ENCODE measurements at places on chromosomes 6 and 20.

DNA sequence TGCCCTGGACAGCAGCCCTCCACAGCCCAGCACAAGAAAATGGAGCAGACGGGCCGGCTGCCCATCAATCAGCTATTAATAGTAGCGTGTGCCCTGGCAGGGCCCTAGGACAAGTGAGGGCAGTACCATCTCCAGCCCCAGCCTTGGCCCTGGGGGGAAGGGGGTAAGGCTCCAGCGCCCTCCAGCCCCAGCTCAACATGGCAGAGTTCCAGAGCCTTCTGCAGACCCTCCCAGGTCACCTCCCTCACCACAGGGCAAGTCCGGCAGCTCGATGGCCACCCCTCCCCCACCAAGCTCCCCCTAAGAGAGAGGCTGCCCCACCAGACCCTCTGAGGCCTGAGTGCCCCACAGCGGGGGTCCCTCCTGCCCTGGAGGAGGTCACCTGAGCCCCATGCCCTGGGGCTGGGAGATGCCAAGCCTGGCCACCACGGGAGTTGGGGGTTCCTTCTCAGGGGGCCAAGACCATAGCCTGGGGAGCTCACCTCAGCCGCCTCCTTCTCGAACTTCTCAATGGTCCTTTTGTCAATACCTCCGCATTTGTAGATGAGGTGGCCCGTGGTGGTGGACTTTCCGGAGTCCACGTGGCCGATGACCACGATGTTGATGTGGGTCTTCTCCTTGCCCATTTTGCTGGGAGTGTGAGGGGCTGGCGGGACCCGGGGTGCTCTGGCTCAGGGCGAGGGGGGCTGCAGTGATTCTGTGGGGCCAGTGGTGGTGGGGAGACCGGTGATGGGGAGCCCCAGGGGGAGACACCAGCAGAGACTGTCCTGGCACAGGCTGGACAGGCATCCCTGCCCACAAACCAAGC is 1.5 kb downstream of the EEF1A2 start:
- no peak for DNase-seq

- no peak for DNase-seq
These were observed 1.3 kb upstream of the GTSF1L start for GRCh38 chr20:43727980-43728590.

- DNase-seq = no peak
These were observed 2.5 kb downstream of the CLVS2 start for GRCh38 chr6:122998403-122998975.

GRCh38 chr6:37323580-37323979 is 30.2 kb upstream of the RNF8 start:
- DNase-seq = peak; percentile 47

- DNase-seq = no peak
These were observed 41.9 kb upstream of the TMEM170B start for GRCh38 chr6:11495565-11496145.

GRCh38 chr6:98516206-98516605 is 318.2 kb upstream of the POU3F2 start:
- DNase-seq = no peak

DNA sequence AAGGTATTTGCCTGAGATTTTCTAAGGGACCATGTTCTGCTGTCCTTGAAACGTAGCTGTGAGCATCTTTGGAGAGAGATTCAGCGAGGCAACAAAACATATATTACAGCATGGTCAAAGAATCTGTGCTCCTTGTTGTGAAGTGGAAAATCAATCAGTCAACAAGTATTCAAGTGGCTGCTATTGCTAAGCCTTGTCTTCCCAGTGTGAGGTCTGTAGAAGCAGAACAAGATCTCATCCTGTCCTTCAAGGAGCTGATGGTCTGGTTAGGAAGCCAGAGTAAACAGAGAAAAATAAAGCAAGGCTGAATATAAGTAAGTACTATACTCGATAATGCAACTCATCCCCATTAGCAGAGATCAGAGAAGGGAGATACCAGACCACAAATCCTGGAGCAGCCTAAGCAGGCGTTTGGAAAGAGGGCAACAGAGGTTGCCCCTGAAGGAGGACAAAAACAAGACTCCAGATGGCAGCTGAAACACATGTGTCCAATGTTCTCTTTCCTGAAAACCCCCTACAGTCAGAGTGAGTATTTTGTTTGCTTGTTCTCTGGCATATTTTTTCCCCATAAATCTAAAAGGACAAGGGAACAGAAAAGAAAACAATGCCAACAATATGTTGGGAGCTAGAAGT is 392.0 kb downstream of the SYNE1 start:
- DNase-seq = no peak

DNA sequence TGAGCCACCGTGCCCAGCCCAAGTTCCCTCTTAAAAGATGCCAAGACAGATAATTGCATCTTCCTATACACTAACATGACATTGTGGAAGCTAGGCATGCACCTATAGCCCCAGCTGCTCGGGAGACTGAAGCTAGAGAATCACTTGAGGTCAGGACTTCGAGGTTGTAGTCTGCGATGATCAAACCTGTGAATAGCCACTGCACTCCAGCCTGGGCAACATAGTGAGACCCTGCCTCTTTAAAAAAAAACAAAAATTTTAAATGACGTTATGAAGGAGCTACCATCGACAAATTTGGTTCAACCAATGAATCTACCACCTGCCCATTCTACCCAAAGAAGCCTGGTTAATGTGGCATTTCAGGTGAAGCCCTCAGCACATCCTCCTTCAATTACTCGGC is 80.7 kb downstream of the TBC1D7 start:
- DNase-seq = no peak

DNA sequence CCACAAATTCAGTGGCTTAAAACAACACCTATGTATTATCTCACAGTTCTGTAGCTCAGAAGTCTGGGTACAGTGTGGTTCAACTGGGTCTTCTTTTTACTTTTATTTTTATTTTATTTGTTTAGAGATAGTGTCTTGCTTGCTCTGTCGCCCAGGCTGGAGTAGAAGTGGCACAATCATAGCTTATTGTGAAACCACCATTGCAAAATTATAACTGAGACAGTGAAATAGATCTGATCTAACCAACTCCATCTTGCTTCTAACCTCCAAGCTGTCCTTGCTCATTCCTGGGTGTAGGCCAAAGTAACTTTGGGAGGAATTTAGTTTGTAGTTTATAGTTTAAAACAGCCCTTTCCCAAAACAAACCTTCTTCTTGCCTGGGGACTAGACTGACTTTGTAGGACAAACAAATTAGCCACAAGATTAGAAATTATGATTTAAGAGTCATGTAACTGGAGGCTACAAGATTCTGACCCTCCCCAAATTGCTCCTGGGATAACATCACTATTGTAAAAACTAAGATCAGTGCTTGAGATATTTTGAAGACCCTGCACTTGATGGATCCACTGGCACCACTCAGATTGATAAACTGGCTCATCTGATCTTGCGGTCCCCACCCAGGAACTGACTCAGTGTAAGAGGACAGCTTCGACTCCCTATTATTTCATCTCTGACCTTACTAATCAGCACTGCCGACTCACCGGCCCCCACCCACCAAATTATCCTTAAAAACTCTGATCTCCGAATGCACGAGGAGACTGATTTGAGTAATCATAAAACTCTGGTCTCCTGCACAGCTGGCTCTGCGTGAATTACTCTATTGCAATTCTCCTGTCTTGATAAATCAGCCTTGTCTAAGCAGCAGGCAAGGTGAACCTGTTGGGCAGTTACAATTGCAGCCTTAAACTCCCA is 193.4 kb upstream of the CDYL start:
- no peak for DNase-seq

GRCh38 chr6:157302736-157303135 is 20.6 kb downstream of the TMEM242 start:
- no peak for DNase-seq

- DNase-seq = no peak
These were observed 52.9 kb downstream of the TRMT11 start for GRCh38 chr6:126039284-126039683.

DNA sequence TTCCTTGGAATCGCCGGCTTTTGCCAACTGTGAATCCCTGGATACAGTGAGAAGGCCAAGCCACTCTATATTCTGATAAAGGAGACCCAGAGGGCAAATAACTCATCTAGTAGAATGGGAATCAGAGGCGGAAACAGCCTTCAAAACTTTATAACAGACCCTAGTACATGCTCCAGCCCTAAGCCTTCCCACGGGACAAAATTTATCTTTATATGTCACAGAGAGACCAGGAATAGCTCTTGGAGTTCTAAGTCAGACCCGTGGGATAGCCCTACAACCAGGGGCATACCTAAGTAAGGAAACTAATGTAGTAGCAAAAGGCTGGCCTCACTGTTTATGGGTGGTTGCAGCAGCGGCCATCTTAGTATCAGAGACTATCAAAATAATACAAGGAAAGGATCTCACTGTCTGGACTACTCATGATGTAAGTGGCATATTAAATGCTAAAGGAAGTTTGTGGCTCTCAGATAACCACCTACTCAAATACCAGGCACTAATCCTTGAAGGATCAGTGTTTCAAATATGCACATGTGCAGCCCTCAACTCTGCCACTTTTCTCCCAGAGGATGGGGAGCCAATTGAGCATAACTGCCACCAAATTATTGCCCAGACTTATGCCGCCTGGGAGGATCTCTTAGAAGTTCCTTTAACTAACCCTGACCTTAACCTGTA is 29.5 kb downstream of the CEP85L start:
- no peak for DNase-seq

DNA sequence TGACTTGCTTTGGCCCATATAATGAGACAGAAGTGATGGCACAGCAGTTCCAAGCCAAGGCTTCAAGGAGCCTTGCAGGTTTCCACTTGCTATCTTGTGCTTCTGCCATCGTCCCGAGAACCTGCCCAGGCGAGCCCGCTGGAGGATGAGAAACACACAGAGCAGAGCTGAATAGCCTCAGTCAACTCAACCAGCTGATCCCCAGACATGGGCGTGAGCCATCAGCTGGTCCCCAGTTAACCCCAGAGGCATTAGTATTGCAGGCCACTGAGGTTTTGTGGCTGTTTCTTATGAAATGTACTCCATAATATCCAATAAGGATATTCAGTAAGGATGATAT is 81.7 kb upstream of the SHLD1 start:
- DNase-seq = no peak

- DNase-seq = no peak
These were observed 399.5 kb downstream of the PHF3 start for GRCh38 chr6:64034910-64035655.

GRCh38 chr6:1854296-1854695 is 244.6 kb downstream of the FOXC1 start:
- DNase-seq = no peak

GRCh38 chr6:137738931-137739504 is 128.0 kb upstream of the TNFAIP3 start:
- DNase-seq = no peak

DNA sequence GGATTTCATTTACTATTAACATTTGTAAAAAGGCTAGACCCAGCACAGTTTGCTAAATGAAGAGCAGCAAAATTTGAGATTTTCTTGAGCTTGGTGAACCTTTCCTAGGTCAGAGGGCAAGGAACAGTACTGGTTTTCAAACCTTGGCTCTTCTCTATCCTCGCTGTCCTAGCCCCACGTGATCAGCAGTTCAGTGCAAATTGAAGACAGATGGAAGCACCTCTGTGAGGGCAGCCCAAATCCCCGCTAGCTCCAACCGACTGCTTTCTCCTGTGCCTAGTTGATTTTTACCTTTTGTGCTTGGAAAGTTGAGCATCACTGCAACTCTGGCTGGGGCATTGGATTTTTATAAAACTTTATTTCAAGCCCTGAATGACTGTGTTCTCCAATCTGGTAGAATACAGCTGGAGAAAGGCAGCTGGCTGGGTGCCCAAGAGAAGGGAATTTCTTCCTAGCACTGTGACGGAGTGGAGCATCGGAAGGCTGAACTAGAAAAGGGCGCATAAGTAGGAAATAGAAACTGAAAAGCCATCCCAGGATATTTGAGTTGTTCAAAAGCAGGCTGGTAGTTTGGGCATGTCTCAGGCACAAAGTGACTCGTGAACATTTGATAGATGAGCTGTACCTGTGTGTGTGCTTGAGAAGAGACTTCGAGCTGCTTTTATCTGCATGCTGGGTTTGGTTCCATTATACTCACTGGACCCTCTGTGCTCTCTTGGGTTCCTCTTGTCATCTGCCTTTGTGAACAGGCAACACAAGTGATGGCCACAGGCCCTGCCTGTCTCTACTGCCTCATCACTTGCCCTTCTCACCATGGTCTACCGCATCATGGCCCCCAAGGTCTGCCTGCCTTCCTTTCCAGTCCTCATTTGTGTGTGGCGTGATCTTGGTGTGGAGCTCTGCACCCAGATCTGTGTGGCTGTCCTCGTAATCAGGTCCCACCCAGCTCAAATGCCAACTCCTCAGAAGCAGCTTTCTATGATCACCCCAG is 2.3 kb downstream of the RNF114 start:
- no peak for DNase-seq

- no peak for DNase-seq
These were observed 158.1 kb downstream of the QKI start for GRCh38 chr6:163572612-163573011.

DNA sequence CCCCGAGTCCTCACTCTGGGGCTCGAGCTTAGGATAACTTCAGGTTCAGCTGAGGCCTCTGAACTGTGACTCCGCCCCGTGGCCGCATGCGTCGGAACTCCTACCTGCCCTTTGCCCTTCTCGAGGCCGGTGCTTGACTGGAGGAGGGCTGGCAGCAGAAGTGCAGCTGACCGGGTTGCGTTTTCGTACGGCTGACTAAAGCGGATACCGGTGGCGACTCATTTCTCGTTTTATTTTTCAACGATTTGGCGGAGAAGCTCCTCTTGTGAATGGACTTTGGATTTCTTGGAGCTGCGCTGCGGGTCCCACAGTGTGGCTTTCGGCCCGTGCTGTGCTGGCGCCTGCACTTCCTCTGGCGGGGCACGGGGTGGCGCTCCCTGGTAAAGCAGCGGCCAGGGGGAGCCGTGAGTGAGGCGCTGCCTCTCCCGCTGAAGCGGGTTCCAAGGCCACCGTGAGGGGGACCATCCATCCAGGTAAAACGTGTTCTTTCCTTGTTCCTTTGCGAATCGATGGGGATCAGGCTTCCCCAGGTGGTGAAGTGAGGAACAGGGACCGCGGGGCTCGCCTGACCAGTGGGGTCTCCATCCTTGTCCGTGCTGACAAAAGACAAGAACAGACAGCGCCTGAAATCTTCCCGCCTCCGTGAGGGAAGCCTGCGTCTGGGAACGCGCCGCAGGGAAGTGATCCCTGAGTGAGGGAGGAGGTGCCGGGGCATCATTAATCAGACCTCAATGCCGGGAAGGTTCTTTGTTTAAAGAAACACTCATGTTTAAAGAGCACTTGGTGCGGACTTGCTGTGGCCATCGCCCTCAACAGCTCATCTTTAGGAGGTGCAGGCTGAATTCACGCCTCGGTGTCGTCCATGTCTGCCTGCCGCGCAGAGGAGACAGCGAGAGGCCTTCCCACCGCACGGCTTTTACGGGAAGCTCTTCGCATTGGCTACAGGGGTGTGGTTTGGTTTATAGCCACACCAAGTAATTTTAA is 38.8 kb downstream of the ERMARD start:
- peak; percentile 65 for DNase-seq

DNA sequence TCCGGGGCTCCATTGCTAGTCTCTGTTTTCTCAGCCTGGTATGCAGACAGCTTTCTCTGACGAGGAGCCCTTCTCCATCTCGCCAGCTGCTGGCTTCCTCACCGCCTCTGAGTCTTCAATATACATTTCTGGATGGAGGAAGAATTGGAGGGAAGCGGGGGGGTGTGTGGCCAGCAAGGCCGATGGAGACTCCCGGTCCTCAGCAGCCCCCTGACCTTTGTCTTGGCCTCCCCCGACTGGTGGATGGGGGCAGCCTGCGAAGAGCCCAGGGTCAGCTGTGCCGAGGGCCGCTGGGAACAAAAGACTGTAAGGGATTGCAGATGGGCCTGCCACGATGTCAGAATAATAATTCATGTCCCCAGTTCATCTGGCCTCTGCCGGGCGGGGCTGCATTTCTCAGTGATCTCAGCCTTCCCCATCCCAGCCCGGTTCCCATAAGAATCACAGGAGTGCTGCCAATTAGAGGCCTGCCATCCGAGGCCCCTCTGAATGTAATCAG is 54.3 kb upstream of the STX16 start:
- DNase-seq = no peak

- DNase-seq = no peak
These were observed 4.5 kb upstream of the CD109 start for GRCh38 chr6:73691512-73691911.
